ENCODE measurements at places on chromosomes 7 and 10. TPM values are rescaled to one million over a fixed set of nuclear protein-coding genes. Genes with fewer than 3 reads are reported as not detected.

Gene ZNF775
- total RNA-seq: 9.2 TPM

GRCh38 chr10:70376436-70377378 is 5.7 kb downstream of the LRRC20 start:
- DNase-seq: no peak

Gene PRXL2A
- total RNA-seq: 219 TPM

DNA sequence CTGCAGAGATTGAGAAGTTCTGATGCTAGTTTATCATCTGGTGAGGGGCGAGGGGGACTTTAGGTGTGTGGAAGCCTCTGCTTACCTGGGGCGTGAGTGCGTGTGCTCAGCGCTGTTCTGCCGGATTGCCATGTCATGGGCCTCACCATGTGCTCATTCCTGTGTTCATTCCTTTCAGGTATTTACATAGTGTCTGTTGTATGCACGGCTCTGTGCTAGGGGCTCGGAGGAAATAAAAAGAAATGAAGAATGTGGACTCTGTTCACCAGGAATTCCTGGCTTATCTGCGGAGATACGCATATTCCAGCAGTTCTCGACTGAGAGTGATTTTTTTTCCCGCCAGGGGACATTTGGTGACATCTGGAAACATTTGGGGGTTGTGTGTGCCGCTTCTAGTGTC is 152.0 kb downstream of the CAMK1D start:
- DNase-seq: no peak

DNA sequence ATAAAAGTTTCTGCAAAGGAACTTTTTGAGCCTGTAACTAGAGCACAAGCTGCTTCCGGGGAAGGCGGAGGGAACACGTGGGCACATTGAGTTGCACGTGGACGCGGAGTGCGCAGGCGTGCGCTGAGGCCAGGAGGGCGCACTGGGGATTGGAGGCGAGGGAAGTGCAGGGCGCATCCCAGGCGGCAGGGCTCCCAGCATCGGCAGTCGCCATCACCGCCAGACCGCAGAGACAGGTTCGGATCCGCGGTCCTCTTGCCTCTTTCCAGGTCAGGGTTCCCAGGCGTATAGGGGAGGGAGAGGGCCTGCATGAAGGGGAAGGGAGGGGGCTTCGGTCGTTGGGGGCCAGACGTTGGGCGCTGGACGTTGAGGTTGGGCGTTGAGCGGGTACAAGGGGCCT is at the start of gene TDRD1:
TSS of gene TDRD1 (plus strand) at position 206 of the 400 bp plus-strand sequence. CDS start 8,479 bp downstream, outside the sequence.
- DNase-seq: no peak

Gene AKR1C4
- total RNA-seq: not detected

GRCh38 chr10:24096281-24096680 is 112.7 kb upstream of the KIAA1217 start:
- no peak for DNase-seq

Gene AGR3
- not detected for total RNA-seq

DNA sequence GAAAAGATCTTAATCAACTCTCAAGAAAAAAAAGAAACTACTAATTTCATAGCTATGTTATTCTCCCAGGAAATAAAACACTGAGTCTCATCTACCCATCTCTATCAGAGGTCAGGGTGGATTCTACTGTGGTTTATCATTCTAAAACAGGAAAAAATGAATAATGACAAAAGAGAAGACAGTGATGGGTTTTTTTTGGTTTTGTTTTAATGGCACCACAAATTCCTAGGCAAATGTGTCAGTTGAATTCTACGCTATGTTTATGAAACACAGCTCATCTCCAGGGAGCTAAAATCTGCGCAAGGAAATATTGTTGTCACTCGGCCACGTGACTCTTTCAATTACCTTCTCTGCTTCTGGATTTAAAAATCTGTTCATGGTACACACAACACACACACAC is 393.4 kb upstream of the SORCS1 start:
- no peak for DNase-seq

GRCh38 chr10:30373596-30374327 is 24.7 kb upstream of the MTPAP start:
- DNase-seq: no peak

Gene SLC29A3
- 0.95 TPM for total RNA-seq

Gene IL6
- 16.3 TPM for total RNA-seq

- no peak for DNase-seq
Measured at GRCh38 chr10:97020452-97021400, 165.0 kb downstream of the SLIT1 start.

DNA sequence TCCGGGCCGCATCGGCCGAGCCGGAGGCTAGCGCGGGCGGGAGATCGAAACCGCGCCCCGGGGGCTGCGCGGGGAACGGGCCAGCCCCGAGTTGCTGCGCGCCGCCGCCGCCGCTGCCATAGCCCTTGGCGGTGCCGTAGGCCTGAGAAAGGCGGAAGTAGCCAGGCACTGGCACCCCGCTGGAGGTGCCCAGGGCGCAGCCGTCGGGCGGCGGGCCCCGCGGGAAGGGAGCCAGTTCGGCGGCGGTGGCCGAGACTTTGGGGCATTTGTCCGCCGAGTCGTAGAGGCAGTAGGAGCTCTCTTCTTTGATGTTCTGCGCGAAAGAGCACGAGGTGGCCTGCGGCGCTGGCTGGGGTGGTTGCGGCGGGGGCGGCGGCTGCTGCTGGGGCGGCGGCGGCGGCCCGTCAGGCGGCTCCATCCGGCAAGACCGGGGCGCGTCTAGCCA is 587 bp downstream of the HOXA10 start:
- DNase-seq: no peak

Gene OGDHL
- 0.26 TPM for total RNA-seq

DNA sequence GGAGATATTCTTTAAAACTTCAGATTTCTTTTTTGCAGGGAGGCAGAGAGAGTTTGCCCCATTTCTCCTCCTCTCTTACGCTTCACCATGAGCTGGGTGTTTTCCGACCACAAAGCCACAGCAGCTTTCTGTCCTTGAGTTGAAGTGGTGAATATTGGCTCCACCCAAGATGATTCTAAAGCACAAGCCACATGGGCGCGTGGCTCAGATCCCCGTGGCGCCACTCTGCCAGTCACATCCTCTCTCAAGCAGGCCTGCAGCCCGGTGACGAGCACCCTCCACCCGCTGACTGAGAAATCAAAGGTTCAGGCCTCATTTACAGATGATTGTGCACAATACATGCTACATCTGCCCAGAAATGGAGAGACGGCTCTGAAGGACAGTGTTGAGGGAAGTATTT is 27.6 kb upstream of the RNF32 start:
- no peak for DNase-seq

DNA sequence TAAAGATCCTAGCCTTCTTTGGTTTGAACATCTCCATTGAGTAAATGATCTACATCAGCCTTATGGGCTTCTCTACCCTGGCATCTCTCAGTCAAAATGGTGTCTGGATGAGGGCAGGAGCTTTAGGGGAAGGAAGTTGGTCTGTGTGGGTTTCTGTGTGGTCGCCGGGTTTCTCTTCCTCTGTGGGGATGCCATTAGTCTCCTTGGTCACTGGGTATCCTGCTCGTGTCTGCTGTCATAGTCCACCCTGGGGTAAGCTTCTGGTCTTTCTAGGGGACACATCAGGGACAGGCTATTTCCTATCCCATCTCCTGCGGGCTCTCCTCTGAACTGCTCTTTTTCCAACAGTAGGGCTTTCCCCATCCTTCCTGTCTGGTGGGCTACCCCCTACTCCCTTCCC is 150.3 kb upstream of the NPY start:
- DNase-seq: no peak

GRCh38 chr7:45709168-45710042 is 135.2 kb downstream of the ADCY1 start:
- no peak for DNase-seq

- DNase-seq: no peak
Measured at GRCh38 chr7:1288390-1288995, 55.8 kb downstream of the UNCX start.

DNA sequence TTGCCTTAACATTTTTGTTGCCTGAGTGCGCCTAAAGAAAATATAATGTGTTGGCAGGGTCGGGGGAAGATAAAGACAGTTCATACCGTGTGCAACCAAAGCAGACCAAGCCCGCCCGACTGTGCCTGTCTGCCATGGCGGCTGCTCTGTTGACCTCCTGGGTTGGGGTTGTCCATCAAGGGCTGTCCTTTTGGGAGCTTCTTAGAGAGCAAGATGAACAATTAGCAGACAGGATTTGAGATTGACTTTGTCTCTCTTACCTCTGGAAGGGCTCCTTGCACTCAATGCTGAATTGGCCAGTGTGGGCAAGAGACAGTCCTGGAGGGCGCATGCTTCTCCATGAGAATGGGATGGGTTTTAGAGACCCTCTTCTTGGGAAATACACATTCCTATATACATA is 319.6 kb downstream of the GLRX3 start:
- no peak for DNase-seq

GRCh38 chr7:77335581-77335980 is 80.6 kb downstream of the GSAP start:
- no peak for DNase-seq

DNA sequence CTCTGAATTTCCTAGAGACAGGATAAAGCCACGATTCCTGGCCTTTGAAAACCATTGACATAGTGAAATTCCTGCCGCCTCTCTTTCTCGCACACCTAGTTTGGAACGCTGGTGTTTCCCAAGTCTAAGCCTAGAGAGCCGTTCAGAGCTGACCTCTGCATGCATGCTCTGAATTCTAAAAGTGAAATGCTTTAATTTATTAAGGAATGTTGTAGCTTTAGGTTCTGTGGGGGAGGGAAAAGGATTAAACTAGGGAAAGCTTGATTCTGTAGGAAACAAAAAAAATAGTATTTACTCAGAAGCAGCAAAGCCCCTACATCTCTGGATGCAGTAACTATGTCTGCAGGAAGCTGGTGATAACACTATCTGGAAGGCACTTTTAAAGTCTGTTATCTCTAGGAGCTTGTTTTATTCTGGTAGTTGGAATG is 27.3 kb downstream of the PFKP start:
- no peak for DNase-seq

Gene OPALIN
- total RNA-seq: not detected

GRCh38 chr10:88791924-88792323 is 10.6 kb upstream of the LIPM start:
- DNase-seq: no peak

Gene RBM28
- 19.7 TPM for total RNA-seq

GRCh38 chr7:11104578-11104977 is 130.9 kb downstream of the PHF14 start:
- no peak for DNase-seq

DNA sequence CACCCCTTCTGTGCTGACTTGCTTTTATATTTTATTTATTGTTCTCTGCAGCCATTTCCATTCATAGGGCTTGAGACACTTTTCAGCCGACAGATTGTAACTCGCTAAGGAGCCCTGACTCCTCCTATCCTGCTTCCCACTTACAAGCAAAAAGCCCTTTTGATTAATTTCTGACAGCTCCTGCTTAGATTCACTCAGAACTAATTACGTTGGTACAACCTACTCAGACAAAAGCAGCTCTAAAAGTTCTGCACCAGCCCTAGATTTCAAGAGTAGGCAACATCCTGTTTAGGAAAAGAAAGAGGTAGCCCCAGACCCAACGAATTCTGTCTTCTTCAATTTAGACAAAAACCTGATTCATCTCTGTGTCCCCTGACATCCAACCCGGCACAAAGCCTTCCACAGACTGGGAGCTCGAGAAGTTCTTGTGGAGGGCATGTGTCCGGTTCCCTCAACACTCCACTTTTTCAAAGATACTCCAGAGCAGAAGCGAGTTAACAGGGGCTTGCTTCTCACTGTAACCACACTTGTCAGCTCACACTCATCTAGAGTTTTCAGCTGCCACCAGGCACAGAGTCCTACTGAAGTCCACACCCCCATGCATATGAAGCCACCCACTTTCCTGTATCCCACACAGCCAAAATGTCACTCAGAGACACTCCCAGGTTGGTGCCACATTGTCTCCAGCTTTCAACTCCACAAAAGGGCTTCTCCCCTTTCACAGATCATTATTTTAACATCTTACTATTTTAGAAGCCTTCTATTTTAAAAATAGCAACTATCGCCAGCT is 113.6 kb upstream of the NFE2L3 start:
- DNase-seq: no peak

Gene DGKB
- total RNA-seq: not detected

Gene GPER1
- total RNA-seq: 2.0 TPM

Gene CASTOR2
- 15.6 TPM for total RNA-seq

Gene LAMB1
- 685 TPM for total RNA-seq

- DNase-seq: no peak
Measured at GRCh38 chr7:137985253-137985896, 16.5 kb downstream of the CREB3L2 start.

Gene NPFFR1
- total RNA-seq: not detected

GRCh38 chr10:34489973-34490745 is 324.9 kb downstream of the PARD3 start:
- DNase-seq: no peak

Gene TMEM72
- total RNA-seq: not detected

- peak; percentile 15 for DNase-seq
Measured at GRCh38 chr7:135335628-135336139, 102.0 kb downstream of the STRA8 start.

GRCh38 chr7:12637819-12638592 is 49.4 kb upstream of the ARL4A start:
- DNase-seq: no peak

DNA sequence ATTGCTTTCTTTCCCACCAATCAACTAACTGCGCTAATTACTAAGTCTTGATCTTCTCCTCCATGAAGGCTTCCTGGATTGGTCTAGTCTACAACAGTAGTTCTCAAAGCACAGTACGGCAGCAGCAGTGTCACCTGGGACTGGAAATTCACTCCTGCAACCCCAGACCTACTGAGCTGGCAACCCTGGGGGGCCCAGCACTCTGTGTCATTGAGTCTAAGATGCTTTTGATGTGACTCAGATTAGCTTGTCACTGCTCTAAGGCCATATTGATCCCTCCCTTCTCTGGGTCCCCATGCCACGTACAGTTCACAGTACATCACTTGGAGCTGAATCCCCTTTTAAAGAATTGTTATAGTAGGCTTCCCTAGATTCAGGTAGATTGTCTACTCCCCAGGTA is 65.7 kb upstream of the KMT2C start:
- no peak for DNase-seq

DNA sequence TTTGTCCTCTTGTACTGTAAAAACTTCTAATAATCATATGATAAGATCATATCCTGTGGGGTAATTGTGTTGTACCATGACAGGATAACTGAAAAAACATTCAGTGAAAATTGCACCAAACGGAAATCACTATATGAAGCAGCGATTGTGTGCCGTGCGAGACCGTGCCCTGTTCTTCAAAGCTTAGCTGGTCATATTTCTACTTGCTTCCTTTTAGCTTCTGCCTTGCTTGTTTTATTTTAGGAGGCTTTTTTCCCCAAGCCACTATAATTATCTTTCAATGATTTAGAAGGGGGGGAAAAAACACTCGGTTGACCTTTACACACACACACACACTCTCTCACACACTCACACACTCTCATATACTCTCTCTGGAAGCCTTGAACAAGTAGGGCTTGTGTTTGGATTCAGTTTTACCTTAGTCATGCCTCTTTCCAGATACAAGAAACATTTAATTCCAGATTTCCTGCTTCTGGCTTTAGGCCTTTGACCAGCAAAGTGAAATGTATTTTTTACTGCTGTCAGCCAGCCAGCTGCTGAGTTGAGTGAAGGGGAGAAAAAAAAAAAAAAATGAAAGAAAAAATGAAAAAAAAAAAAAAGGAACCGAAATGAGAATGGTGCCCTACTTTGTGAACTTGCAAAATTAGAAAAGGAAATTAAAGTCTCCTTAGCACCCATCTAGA is 181.4 kb downstream of the ARID5B start:
- DNase-seq: peak; percentile 62

All from pulmonary artery endothelial cell (primary cell).